Osteocyte (in vitro differentiated cells): ENCODE measurements at places on chromosomes 5 and 9.

DNA sequence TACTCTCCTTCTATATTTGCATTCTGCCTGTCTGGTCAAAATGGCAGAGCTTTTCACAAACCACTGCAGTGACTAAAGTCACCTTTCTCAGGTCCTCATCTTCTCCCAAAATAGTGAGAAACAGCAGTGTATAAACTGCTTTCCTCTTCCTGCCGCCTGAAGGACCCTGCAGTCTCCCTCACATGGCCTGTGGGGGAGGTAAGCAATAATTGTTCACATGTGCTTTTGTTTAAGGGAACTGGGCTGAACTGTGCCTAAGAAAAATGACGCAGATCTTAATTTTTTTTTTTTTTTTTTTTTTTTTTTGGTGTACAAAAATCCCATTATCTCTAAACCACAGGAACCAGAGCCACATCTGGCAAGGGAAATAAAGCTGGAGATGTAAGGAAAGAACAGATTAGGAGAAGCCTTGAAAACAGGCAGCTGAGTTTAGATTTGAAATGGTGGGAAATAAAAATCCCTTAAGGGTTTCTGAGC lies 131.7 kb upstream of the VLDLR start:
- DNase-seq = no peak

DNA sequence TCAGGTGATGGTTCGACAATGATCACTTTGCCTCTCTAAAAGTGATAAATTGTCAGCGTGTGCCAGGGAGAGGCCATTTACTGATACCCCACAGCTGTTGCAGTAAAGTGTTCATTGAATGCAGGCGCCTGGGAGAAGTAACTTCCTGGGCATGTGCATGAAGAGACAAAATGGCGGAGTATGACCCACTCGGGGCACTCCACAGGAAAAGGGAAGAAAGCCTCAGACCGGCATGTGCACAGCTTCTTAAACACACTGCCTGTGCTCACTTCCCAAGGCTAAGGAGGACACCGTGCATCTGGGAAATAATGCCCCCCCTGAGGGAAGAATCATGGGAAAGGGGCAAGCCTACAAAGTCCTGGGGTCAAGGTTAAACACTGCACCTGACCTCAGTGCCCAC lies 329.5 kb downstream of the ICE1 start:
- no peak for DNase-seq

GRCh38 chr9:20331095-20331685 lies 291.1 kb downstream of the MLLT3 start:
- DNase-seq = no peak

GRCh38 chr9:122348288-122348777 lies 22.5 kb upstream of the PTGS1 start:
- DNase-seq = no peak

DNA sequence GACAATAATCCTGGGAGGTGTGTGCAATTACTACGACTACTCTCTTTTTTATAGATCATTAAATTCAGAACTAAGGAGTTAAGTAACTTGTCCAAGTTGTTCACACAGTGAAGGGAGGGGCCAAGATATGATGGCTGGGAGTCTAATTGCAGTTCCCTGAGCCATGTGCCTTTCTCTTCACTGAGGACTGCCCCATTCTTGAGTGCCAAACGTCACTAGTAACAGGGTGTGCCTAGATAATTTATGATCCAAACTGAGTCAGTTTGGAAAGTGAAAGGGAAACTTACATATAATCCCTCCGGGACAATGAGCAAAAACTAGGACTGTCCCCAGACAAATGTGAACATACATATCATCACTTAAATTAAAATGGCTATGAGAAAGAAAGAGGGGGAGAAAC lies 20.2 kb downstream of the IL7R start:
- no peak for DNase-seq

DNA sequence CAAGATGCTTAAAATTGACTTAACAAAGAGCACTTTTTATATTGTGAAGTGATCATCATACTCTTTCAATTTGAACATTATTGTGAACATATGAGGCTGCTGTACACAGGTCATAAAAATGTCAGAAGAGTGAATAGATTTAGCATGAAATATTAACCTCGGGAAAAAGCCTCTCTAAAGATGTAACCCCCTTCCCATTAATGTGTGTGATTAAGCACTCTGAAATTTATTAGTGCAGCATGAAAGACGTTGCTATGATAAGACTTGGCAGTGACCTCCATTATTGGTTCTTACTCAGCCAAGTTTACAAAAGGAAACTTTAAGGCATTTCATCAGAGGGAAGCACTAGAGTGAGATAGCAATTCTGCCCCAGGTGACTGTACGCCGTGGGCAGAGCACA lies 326.5 kb downstream of the NTRK2 start:
- no peak for DNase-seq

DNA sequence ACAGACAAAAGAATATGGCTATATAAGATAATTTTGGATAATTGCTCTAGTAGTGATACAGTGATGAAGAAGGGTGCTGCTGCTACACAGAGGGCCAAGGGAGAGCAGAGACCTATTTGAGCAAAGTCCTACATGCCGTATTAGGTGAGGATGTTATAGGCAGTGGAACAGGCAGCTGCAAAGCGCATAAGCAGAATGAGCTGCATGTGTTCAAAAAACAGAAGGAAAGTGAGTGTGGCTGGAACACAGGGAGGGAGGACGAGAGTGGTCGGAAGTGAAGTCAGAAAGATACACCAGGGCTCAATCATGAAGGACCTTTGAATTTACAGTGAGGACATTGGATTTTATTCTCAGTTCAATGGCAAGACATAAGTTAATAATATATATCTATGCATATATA lies 35.4 kb downstream of the ITGA2 start:
- DNase-seq = no peak

- no peak for DNase-seq
These were observed 129.5 kb downstream of the NIPBL start for GRCh38 chr5:37005946-37006540.

DNA sequence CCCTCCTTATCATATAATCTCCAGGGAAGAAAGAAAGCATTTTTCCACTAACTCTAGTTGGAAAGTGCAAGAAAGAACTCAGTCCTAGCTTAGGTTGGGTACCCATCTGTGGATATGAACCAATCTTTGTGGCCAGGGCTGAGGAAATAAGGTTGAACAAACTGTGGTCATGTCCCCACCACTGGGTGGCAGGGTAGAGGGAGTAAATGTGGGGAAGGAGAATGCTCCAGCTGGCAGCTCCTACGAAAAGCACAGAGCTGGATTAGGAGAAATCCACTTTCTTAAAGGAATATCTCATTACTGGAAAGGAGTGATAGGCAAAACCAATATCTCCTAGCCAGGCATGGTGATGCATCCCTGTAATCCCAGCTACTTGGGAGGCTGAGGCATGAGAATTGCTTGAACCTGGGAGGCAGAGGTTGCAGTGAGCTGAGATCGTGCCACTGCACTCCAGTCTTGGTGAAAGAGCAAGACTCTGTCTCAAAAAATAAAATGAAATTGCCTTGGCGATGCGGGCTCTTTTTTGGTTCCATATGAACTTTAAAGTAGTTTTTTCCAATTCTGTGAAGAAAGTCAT lies 175.1 kb downstream of the CCDC192 start:
- DNase-seq = no peak
